G401 (cell line): ENCODE measurements at places on chromosomes 1 and 21. TPM values are rescaled to one million over a fixed set of nuclear protein-coding genes. Genes with fewer than 3 reads are reported as not detected.

PTGS2 gene
- total RNA-seq = not detected in 2 replicates

NAV1 gene
- 14.4 and 20.0 TPM in 2 replicates for total RNA-seq

KRTAP19-3 gene
- not detected in 2 replicates for total RNA-seq

WDR64 gene
- not detected in 2 replicates for total RNA-seq

ZYG11A gene
- total RNA-seq = 8.6 and 10.2 TPM in 2 replicates

TSTD1 gene
- total RNA-seq = not detected in 2 replicates

TMPRSS3 gene
- total RNA-seq = not detected in 2 replicates

OR2G2 gene
- total RNA-seq = not detected in 2 replicates

GBP4 gene
- total RNA-seq = not detected in 2 replicates

SPATA46 gene
- not detected in 2 replicates for total RNA-seq

FCGR3B gene
- not detected in 2 replicates for total RNA-seq

PADI1 gene
- not detected in 2 replicates for total RNA-seq

GRCh38 chr1:22326931-22327330 lies 124.7 kb upstream of the ZBTB40 start:
- no peak for DNase-seq

- DNase-seq = no peak
These were observed 7.1 kb downstream of the FOXO6 start for GRCh38 chr1:41368366-41368765.

DNA sequence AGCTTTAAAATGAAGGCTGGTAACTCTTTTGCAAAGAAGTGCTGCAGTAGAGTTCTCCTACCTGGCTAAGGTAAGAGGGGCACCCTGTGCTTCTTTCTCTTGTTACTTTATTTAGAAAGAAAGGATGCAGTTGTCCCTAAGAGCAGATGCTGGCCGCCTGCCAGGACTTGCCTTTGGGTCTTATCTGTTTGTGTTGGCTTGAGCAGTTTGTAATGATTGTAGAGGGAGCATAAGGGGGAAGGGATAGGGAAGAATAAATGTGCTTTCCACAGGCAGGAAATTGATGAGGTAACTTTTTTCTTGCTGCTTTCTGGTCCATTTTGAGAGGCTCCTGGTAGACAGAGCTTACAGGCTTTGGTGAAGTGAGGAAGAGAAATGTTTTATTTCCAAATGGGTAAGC lies 229.6 kb downstream of the HHAT start:
- peak; percentile 20 for DNase-seq

GRCh38 chr1:155681776-155682175 lies 6.8 kb downstream of the YY1AP1 start:
- no peak for DNase-seq

DNA sequence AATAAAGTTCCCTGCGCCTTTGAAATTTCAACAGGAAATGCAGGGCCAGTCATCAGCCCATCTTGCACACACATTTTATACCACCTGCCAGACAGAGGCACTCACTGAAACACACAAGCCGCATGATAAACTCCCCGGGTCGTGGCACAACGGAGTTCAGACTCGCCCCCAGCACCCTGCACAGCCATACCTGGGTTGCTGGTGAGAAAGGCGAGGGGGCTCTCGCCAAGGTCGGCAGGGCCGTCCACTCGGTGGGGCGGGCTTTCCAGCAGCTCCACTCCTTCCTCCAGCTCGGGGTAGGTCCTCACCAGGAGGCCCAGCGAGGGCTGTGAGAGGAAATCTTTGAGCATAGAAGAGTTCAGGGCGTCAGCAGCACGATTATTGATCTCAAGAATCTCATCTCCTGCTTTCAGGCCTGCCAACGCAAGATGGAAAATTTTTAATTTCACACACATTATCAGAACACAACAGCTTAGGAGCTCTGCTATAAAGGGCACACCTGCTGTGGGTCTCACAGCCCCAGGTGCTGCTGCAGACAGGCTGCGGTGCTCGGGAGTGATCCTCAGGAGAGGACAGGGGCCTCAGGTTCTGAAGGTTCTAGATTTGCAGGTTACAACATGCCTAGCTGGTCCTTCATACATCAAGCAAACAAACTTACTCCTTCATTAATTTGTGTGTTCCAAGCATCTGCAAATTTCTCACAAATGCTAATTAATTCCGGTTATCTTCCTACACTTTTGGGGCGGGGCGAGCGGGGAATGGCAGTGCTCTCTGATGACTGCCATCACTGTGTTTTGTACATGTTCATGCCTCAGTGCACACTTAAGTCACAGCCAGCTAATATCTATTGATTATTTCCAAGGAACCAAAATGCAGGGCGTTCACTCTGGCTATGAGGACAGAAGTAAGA lies 144.2 kb upstream of the KRTAP19-8 start:
- no peak for DNase-seq

DNA sequence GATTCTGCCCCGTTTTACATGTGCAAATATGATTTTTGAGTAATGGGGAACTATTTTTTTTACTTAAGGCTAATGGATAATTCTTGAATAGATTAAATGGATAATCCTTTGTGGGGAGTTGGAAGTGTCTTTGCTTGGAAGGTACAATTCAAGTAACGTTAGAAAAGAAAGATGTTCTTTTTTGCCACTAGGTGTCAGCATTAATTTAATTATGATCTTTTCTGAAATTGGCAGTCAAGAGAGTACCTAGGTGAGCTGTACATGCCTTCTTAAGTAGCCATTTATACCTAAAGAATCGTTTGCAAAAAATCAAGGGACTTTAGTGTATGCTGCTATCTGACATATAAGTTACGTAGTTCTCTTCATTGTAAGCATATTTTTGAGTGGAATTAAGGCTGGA lies 2.2 kb downstream of the FBXO28 start:
- DNase-seq = peak; percentile 85

GRCh38 chr1:234660536-234661316 lies 50.7 kb upstream of the IRF2BP2 start:
- DNase-seq = no peak

DNA sequence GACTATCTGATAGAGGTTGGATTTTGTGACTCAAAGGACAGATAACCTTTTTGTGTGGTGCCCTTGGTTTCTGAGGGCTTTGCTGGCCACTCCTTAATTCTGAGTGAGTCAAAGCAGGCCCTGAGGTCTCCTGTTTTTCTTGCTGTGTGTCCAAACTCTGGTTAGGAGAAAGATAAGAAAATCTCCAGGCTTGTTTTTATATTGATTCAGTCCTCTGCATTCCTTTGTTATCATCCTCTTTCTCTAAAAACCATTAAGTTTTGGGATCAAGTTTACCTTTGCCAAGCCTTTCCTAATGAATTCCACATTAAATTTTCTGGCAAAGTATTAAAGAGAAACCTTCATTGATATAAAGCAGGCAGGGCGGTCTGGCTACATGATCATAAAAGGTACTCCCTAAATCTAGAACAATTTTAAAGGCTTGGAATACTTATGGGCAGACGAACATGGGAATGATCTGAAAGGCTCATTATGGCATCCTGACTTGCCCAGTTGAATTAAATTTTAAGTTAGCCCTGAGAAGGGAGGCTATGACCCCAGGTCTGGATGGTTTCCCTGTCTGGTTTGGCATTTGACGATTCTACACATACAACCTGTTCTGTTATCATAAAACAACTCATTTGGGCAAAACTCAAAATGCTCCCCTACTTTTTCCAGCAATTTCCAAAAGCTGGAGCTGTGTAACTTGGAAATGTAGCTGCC lies 20.8 kb downstream of the ZBTB8B start:
- no peak for DNase-seq

DNA sequence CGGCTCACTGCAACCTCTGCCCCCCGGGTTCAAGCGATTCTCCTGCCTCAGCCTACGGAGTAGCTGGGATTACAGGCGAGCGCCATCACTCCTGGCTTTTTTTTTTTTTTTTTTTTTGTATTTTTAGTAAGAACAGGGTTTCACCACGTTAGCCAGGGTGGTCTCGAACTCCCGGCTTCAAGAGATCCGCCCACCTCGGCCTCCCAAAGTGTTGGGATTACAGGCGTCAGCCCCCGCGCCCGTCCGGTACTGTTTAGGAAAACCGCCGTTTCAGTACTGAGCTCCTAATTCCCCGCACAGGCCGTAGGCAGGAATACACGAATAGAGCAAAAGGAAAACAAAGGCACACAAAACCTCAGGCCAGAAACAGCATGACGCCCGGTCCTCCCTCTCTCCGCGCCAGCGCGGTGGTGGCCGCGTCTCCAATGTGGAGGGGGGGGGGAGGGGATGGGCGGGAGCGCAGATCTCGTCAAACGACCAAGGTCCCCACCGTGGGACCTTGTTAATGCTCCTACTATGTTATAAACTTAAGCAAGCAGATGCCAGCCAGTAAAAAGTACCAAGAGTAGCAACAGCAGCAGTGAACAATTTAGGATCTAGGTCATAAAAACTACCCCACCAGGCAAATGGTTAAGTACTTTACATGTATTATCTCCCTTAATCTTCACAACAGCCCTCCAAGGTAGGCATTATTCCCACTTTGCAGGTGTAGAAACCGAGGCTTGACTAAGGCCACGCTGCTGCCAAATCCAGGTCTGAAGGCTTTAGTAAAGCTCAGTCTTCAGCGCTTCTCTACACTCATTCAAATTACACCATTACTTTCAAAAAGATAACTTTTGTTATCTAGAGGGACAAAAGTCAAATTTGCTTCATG lies 648 bp upstream of the ADAR start:
- DNase-seq = peak; percentile 67

GRCh38 chr1:237393632-237394031 lies 351.6 kb downstream of the RYR2 start:
- peak; percentile 24 for DNase-seq

- DNase-seq = no peak
These were observed 27.6 kb downstream of the SLC44A5 start for GRCh38 chr1:75583282-75583681.

GRCh38 chr1:203523667-203524066 lies 29.7 kb downstream of the OPTC start:
- no peak for DNase-seq

- DNase-seq = no peak
These were observed 417.1 kb downstream of the KIF26B start for GRCh38 chr1:245571815-245572294.

- no peak for DNase-seq
These were observed 44.6 kb downstream of the WDR4 start for GRCh38 chr21:42834726-42835191.

DNA sequence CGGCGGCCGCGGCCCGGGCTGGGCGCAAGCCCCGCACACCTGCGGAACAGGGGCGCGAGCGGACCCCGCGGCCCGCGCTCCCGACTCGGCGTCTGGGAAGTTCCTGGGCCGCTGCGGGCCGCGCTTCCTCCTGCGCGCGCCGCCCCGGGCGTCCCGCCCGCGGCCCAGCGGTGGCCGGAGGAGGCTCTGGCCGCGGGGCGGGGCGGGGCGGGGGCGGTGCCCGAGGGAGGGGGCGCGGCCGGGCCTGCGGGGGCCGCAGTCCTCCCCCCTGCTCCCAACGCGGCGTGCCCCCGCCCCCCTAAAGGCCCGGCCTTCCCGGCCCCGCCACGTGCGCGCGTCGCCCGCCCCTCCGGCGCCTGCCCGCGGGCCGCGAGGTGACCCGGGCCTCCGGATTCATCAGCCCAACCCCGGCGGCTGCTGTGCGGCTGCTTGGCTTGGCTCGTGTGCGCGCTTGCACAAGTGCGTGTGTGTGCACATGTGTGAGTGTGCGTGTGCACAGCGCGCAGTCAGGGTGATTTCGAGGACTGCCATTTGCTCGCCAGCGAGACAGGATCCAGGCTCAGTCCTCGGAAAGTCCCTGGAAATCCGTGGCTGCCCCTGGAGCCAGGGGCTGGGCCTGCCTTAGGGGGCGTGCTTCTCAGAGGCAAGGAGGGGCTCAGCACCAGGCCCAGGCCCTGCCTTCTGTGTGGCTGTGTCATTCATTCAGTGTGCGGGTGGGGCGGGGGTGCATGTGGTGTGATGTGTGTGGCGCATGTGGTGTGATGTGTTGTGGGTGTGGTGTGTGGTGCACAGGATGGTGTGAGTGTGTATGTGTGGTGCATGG lies at the start of gene C2CD2:
TSS of gene C2CD2 (minus strand) at position 188 of the 823 bp plus-strand sequence. CDS start 370 bp downstream, outside the sequence.
- peak; percentile 25 for DNase-seq

- DNase-seq = peak; percentile 45
These were observed 87.5 kb upstream of the RHOU start for GRCh38 chr1:228647523-228648444.

DNA sequence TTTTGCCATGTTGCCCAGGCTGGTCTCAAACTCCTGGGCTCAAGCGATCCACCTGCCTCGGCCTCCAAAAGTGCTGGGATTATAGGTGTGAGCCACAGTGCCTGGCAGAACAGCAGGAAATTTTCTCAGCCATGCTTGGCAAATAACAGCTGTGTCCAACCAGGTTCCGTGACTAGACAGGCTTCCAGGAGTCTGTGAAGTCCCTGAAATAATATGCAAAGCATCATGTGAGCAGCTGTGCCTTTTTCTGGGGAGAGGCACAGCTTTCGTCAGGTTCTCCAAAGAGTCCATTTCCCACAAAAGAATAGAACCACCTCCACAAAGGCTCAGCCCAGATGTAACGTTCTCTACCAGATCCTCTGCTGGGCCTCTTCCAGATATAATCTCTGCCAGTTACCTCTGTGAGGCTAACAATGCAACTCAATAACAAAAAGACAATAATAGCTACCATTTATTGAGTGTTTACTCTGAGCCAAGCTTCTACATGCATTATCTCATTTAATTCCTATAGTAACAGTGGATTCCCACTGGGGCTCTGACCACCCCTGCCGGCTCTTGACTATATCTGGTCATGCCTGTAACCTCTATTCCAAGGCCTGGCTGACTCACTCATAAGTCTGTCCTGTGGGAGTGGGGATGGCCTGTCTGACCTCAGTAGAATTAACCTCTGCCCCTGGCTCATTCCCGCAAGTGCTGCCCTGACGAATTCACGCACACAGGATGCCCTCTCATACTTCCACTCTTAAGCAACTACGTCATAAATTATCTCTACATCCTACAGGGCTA lies 4.0 kb upstream of the NKAIN1 start:
- DNase-seq = no peak

DNA sequence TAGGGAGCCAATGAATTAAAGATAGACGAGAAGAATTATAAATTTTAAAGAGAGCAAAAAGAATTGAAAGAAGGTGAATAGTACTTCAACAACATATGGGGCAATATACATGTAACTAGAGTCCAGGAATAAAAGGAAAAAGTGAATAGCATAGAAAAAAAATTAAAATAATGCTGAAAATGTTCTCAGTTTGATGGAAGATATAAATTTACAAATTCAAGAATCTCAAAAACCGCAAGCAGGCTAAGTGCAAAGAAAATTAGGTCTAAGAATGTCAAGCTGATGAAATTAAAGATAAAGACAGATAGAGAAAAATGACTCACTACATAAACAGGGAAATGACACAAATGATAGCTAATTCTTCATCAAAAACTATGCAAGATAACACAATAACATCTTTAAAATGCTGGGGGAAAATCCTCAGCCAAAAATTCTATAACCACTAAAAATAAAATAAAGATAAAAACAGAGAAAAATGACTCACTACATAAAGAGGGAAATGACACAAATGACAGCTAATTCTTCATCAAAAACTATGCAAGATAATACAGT lies 326.3 kb downstream of the TBX15 start:
- no peak for DNase-seq

- DNase-seq = no peak
These were observed 75.2 kb upstream of the TEKT2 start for GRCh38 chr1:36008546-36009197.
